ENCODE measurements at places on chromosomes 4 and X. TPM values are rescaled to one million over a fixed set of nuclear protein-coding genes. Genes with fewer than 3 reads are reported as not detected.
A peak's percentile ranks its signal among the peaks of the same experiment; 100 is the strongest.

- no peak for DNase-seq
Measured at GRCh38 chr4:6390356-6390755, 82.1 kb downstream of the PPP2R2C start.

HHIP gene
- 1.7 TPM for total RNA-seq

DNA sequence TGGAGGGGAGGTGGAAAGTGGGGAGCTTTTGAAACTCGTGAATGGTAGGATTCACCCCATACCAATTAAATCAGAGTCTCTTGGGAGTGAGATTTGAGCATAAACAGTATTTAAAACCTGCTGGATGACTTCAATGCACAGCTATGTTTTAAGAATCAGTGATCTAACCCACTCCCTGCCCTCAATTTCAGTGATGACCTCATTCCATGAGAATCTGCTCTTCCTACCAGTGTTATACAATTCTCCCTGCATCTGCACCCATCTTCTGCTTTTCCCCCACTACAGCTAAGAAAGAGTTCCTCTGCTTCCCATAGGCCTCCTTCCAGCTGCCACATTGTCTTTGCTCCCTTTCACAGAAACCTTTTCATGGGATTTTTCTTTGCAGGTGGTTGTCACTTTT, 18.3 kb upstream of the H2AZ1 start:
- peak; percentile 66 for DNase-seq

- DNase-seq, result peak; percentile 7
Measured at GRCh38 chrX:130523460-130524394, 121.9 kb downstream of the RBMX2 start.

ZNF41 gene
- 12.5 TPM for total RNA-seq

DNA sequence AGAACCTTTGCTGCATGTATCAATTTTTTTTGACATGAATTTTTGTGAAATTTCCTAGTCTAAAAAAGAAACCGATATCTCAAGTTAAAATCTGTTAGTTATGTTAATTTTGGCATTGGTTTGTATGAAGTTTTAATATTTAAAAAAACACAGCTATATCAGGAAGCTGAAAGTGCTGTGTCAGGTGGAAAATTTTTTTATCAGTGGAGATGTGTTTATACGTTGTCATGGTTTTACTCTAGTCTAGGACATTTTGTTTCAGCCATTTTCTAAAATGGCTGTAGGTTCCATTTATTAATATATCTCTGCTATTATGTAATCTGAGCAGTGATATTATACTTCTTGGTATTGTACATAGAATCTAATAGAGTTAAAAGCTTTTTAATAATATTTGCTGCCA, 34.2 kb downstream of the OCRL start:
- no peak for DNase-seq

GRCh38 chr4:188282471-188283232, 143.4 kb downstream of the TRIML1 start:
- DNase-seq, result no peak

- no peak for DNase-seq
Measured at GRCh38 chr4:76307660-76308014, 1.1 kb downstream of the STBD1 start.
